Breast epithelium (tissue), 4 donors: ENCODE measurements at places on chromosomes 7 and 10. TPM values are rescaled to one million over a fixed set of nuclear protein-coding genes. Genes with fewer than 3 reads are reported as not detected.

The GPR22 gene
- total RNA-seq, result not detected

DNA sequence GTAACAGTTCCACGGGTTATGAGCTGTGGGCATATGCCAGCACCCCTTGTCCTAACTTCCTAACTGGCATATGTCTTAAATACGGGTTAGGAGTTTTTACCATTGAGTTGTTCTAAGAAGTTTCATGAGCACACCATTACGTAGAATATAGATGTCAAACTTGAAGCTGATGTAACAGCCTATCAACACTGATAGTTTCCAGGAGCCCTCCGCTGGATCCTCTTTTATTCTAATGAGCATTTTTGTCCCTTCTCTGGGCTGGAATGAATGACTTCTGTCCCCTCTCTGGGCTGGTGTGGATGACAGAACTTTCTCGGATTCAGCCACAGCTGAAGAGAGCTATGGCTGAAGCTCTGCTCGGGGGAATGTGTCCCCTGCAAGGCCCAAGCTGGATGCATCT, 256.3 kb downstream of the SORCS1 start:
- H3K4me3 ChIP-seq, result no peak overlapping the region
- no peak for DNase-seq
- H3K4me1 ChIP-seq, result no peaks in the 10 kb centered on the region
- H3K27ac ChIP-seq, result no peak overlapping the region
- no peaks in the 10 kb centered on the region for H3K27me3 ChIP-seq
- no peaks in the 10 kb centered on the region for H3K36me3 ChIP-seq

- H3K4me1 ChIP-seq, result no peaks in the 10 kb centered on the region
- H3K36me3 ChIP-seq, result no peaks in the 10 kb centered on the region
- H3K4me3 ChIP-seq, result no peak overlapping the region
- DNase-seq, result no peak
Observed at GRCh38 chr10:121338206-121338980, 259.9 kb downstream of the FGFR2 start.

DNA sequence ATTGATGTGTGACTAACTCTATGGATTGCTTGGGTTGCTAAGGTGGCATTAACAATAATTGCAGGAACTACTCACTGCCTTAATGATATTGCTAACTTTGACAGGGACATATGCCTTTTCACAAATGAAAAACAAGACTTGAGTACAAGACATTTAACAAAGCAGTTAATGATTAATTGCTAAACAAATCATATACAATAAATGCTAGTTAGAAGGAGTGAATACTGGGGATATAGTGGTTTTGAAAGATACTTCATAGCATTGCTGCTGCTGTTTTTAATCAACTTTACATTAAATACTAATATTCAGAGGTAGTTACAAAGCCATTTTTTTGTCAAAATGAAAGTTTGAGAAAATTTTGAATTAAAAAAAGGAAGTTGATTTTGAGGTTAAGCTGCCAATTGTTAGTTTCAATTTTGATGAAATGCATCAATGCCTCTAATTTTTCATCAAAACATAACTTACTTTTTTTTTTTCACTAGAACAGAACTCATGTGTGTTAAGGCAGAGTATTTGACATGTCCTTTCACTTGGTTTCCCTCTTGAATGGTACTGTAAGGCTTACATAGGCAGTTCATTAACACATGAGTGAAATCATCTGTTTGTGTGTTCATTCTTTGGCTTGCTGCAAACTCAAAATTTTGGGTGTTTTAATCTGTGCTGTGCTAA, 106.2 kb upstream of the SEMA3D start:
- no peaks in the 10 kb centered on the region for H3K4me1 ChIP-seq
- DNase-seq, result no peak
- no peaks in the 10 kb centered on the region for H3K27me3 ChIP-seq
- no peak overlapping the region for H3K27ac ChIP-seq
- no peaks in the 10 kb centered on the region for H3K36me3 ChIP-seq
